T-helper 1 cell (primary cell): ENCODE measurements at places on chromosomes 7 and 10.

- no peak for DNase-seq
These were observed 117.7 kb upstream of the KIAA1217 start for GRCh38 chr10:24091256-24091655.

DNA sequence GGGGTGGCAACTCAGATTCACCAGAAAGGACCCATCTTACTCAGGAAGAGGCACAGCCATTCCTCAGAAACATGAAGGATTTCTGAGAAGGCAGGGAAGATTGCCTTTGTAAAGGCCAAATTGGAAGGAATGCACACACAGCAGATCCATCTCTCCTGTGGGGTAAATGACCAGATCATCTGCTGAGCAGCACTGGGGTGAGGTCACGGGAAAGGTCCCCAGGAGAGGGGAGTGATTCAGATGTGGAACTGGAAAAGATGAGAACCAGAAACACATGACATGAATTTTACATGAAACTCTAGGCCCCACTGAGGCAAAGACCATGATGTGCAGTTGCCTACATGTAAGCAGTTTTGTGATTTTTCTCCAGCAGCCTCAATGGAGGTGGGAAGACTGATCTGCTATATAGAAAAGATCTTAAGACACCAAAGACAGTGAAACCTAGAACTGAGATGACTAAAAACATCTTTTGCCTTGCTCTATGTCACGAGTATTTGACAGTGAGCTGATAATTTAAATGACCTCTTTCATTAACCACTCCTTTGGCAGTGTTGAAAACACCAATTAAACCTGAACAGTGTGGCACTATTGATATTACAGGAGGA is 91.6 kb downstream of the AMPH start:
- DNase-seq = no peak

DNA sequence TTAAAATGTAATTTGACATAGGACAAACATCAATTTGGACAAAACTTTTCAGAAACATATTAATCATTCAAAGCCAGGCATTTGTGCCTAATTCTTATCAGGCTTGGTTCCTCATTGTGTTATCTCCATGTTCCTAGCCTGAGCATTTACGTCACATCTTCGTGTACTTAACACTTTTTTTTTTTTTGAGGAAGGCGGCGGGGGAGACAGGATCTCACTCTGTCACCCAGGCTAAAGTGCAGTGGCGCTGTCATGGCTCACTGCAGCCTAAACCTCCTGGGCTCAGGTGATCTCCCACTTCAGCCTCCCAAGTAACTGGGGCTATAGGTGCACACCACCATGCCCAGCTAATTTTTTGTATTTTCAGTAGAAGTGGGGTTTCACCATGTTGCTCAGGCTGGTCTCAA is 19.8 kb downstream of the HNRNPA2B1 start:
- no peak for DNase-seq

- DNase-seq = no peak
These were observed 158.5 kb upstream of the YAE1 start for GRCh38 chr7:39407723-39408122.

GRCh38 chr10:77293773-77294172 is 343.8 kb downstream of the KCNMA1 start:
- no peak for DNase-seq

DNA sequence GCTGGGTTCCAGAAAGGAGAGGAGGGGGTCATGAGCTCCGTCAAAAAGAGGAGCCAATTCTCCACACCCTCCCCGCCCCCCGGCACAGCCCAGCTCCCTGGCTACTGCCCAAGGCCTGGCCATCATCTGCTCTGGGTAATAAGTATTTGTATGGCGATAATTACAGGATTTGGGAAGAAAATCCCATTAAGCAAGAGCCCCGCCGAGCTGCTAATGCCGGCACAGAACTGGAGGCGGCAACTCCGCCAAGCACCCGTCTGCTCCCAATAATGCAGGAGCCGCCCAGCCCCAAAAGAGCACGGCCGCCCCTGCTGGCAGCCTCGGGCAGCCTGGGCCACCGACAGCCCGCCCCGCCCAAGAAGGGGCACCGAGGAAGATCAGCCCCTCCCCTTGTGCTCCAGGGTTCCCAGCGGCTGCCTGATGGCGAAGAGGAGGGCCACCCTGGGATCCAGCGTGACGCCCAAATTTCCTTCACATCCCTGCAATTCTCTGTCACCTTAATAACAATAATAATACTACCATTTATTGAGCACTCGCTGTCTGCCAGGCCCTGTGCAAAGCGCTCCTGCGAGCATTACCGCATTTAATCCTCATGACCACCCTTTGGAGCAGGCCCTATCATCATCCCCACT is 5.9 kb downstream of the SLIT1 start:
- DNase-seq = no peak

- no peak for DNase-seq
These were observed 223.5 kb downstream of the CCDC3 start for GRCh38 chr10:12777840-12778585.

- no peak for DNase-seq
These were observed 81.1 kb upstream of the MBL2 start for GRCh38 chr10:52853704-52854103.
